Right lung (tissue), 10 donors: ENCODE measurements at places on chromosomes 3 and 15. TPM values are rescaled to one million over a fixed set of nuclear protein-coding genes. Genes with fewer than 3 reads are reported as not detected.
A peak's percentile ranks its signal among the peaks of the same experiment; 100 is the strongest.

DNA sequence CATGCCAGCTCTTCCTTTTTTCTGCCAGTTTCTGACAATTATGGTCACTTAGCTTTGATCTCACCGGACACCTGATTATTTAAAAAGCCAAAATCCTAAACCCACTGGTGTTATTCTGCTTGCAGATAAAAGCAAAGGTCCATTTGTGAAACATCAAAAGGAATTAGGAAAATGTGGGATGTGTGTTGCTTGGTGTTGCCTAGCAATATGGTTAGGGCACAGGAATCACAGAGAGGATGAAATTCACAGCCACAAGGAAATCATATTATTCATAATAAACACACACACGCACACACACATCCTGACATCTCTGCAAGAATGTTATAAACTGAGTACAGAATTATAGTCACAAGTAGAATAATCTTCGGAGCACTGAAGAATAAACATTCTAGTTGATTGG is 89.3 kb upstream of the BHLHE40 start:
- DNase-seq: peak; percentile 32

GRCh38 chr15:29675791-29676301 is 146.4 kb downstream of the TJP1 start:
- DNase-seq: no peak

GRCh38 chr3:127065138-127065427 is 82.2 kb downstream of the PLXNA1 start:
- DNase-seq: no peak

DNA sequence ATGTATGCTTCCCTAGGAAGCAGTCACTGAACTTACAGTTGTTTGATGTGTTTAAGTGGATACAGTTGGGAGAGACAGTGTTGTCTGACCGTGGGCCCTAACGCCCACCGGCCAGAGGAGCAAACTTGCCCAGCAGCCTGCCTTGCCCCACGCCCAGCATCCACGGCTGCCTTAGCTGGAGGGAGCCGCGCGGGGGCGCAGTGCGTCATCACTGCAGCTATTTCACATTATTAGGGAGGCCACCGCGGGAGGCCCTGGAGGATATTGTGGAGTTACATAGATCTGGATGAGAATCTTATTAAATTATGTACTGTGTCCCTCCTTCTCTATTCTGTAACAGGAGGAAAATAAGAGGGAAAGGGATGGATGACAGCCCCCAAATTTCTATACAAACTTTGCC is 267.2 kb downstream of the GABRG3 start:
- no peak for DNase-seq

GRCh38 chr3:142218703-142219102 is 6.7 kb downstream of the GK5 start:
- DNase-seq: no peak

GRCh38 chr3:42839616-42840015 is 30.4 kb downstream of the ACKR2 start:
- peak; percentile 47 for DNase-seq

DNA sequence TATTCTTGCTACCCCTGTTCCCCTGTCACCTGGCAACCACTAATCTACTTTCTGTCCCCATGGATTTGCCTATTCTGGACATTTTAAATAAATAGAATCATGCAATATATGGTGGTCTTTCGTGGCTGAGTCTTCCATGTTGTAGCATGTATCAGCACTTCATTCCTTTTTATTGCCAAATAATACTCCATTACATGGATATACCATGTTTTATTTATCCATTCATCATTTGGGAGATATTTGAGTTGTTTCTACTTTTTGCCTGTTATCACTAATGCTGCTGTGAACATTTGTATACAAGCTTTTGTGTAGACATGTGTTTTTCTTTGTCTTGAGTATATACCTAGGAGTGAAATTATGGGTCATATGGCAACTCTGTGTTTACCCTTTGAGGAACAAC is 50.6 kb downstream of the NR2C2 start:
- DNase-seq: no peak

DNA sequence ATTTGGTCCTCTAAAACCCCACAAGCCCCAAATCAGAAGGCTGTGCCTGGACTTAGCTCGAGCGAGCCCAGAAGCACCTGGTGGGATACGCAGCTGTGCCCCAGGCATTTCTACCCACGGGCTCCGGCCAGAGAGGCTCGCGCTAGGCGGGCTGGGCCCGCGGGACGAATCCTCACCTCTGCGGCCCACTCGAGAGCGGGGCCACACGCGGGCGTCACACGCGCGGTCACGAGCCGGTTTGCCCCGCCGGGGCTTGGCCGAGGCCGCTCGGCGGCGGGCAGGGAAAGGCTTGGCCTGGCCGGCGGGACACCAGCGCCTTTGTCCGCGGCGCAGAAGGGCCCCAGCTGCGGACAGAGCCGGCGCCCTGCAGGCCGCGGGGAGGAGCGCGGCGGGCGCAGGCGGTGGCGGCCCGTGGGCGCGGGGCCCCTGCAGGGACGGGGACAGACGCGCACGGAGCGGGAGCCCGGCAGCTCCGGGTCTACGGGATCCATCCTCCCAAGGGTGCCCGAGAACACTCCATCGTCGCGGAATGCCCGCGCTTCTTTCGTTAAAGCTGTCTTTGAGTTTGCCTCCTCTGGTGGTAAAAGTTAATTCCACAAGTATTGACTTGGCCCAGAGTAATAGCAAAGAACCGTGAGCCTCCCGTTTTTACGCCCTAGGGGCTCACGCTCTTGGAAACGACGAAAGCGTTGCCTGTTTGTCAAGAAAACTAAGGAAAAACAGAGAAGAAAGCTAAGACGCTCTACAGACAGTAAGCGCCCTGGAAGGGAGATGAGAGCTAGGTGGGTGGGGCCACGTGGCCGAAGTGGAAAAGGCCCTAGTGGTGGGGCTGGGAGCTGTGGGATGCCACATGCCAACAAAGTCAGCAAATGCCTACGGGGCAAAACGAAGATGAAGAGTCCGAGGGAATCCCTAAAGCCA is 26.4 kb downstream of the TYRO3 start:
- peak; percentile 65 for DNase-seq

DNA sequence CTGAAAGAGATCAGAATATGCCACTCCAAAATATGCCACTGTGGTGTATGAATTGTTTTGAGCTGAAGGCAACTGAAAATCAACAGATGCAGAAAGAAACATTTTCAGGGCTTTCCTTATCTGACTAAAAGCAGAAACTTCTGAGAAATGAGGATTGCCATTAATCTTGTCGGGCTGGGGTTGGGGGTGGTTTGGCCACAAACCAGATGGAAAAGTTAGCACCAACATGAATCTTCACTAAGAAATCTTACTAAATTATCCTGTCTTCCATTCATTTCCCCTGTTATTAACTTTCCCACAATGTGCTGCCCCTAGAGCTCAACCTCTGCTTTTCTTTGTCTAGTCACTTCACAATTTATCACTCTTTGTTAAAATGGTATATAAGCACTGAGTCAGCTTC is 229.9 kb upstream of the GADL1 start:
- DNase-seq: no peak

GRCh38 chr3:62876064-62876463 is 848 bp upstream of the CADPS start:
- no peak for DNase-seq

- no peak for DNase-seq
Measured at GRCh38 chr3:194130188-194130587, 5.8 kb upstream of the HES1 start.

- no peak for DNase-seq
Measured at GRCh38 chr3:24500806-24501205, 6.2 kb upstream of the THRB start.

- DNase-seq: no peak
Measured at GRCh38 chr15:37122703-37123102, 22.4 kb upstream of the MEIS2 start.

GRCh38 chr15:81280696-81281455 is 43.1 kb downstream of the STARD5 start:
- no peak for DNase-seq

DNA sequence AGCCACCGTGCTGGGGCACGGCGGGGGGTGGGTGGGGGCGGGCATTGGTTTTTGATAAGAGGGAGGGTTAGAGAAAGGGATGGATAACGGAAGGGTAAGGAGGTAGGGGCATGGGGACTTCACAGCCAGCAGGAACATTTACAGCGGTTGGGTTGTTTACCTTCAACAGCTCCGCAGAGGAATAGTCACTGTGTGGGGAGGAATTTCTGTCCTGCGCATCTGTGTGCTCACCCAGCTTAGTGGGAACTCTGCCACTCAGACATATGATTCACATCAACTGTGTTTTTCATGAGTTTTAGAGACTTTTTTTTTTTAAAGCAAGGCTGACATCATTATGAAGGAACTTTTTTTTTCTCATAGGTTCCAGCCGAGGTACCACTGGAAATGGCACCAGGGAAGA is 19.6 kb downstream of the CHRD start:
- DNase-seq: no peak

GRCh38 chr3:138578961-138579574 is 15.0 kb downstream of the CEP70 start:
- no peak for DNase-seq

DNA sequence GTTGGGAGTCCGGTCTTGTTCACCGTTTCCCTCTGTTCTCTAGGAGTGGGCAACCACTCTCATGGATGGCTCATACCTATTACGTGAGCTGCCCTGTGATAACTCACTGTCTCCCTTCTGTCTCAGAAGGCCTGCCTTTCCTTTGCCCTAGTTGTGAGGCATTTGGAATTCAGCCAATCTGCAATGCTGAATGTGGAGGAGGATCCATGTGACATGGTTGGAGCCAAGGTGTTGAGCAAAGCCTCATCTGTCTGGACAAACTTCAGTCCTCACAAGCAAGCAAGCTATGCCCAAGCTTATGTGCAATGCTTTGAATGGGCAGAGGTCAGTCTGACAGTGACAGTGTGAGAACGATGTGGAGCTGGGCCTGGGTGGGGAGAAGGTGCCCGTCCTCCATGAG is 37.8 kb upstream of the ATP10A start:
- no peak for DNase-seq

DNA sequence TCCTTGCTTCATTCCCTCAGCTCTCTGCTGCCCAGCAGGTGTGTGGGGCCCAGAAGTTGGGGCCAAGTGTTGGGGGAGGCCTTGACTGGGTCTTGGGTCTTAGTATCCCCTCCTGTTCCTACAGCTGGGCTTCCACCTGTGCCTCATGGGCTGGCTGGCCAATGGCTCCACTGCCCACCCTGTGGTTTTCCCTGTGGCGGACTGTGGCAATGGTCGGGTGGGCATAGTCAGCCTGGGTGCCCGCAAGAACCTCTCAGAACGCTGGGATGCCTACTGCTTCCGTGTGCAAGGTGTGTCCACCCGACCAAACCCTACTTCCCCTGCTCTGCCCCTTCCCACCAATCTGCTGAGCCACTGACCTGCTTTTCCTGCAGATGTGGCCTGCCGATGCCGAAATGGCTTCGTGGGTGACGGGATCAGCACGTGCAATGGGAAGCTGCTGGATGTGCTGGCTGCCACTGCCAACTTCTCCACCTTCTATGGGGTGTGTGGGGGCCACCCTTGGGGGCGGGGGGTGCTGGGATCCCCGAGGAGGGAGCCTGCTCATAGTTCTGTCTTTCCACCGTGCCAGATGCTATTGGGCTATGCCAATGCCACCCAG is 10.9 kb downstream of the NT5DC2 start:
- DNase-seq: no peak

DNA sequence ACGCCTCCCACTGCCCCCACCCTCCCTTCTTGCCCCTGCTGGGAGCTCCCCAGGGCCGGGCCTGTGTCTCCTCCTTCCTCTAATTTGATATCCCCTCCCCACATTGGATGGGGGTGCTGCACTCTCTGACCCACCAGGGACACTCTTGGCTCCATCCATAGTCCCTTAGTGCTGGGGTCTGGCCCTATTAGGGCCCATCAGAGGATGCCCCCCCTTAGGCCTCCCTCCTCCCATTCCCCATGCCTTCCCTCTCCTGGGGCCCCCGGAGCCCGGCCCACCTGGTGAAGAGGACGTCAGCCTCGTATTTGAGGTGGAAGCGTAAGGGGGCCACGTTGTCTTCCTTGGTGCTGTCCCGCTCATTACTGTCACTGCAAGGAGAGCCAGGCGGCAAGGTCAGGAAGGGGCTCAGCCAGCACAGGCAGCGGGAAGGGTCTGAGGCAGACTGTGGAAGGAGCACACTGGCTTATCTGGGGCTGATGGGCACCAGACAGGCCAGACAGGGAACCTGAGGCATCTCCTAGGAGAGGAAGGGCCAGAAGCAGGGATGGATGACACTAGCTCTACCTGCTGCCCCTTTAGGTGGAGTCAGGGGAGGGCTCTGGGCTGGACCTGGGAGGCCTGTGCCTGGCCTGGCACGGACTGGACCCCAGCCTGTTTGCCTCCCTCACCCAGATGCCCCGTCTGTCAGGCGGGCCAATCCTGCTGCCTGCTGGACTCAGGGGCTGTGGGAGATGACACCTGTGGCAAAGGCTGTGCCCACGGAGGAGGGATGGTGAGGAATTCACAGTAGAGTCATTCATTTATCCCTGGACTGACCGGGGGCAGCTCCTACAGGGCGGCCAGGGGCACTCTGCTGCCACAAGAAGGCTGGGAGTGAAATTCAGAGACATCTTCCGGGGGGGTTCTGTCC is 36.2 kb downstream of the FEM1B start:
- DNase-seq: no peak

GRCh38 chr3:11164607-11165006 is 10.3 kb downstream of the HRH1 start:
- DNase-seq: no peak

DNA sequence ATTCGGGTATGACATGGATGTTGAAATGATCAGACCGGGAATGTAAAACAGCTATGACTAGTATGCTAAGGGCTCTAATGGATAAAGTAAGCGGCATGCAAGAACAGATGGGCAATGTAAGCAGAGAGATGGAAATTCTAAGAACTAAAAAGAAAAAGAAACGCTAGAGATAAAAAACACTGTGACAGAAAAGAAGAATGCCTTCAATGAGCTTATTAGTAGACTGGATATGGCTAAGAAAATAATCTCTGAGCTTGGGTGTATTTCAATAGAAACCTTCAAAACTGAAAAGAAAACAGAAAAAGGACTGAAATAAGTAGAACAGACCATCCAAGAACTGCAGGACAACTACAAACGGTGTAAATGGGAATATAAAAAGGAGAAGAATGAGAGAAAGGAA is 101.2 kb downstream of the HES1 start:
- DNase-seq: no peak

DNA sequence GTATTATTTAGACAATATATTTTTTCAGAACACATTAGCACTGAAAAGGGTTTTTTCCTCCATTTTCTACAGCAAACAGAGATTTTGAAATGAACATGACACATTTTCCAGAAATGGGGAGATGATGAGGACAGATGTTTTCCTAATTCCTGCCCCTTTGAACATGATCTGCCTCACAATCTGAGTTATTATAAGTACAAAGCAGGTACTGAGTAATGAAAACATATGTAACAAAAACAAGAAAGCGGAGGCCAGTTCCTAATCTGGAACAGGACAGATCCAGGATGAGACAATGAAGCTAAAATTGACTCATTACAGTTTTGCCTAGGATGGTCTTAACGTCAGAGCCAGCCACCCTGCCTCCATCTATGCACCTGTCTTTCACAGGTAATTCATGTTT is 642.8 kb upstream of the NR2F2 start:
- DNase-seq: no peak

GRCh38 chr15:52115598-52116427 is 3.2 kb upstream of the BCL2L10 start:
- no peak for DNase-seq

- no peak for DNase-seq
Measured at GRCh38 chr3:61699622-61700021, 138.3 kb downstream of the PTPRG start.

ABHD10 gene
- polyA plus RNA-seq: 41.2 TPM

HESX1 gene
- 4.9 TPM for polyA plus RNA-seq

GAP43 gene
- polyA plus RNA-seq: 0.82 TPM

EDEM1 gene
- polyA plus RNA-seq: 20.2 TPM

GOLGA8J gene
- 1.8 TPM for polyA plus RNA-seq

PPP1R14D gene
- 0.23 TPM for polyA plus RNA-seq

EBLN2 gene
- polyA plus RNA-seq: 8.6 TPM

NEK11 gene
- 15.1 TPM for polyA plus RNA-seq

CPNE4 gene
- 0.76 TPM for polyA plus RNA-seq

THRB gene
- polyA plus RNA-seq: 15.9 TPM

RBPMS2 gene
- 7.2 TPM for polyA plus RNA-seq

FBXO40 gene
- 0.06 TPM for polyA plus RNA-seq
